H4 (cell line): ENCODE measurements at places on chromosomes 6 and 20. TPM values are rescaled to one million over a fixed set of nuclear protein-coding genes. Genes with fewer than 3 reads are reported as not detected.

GRCh38 chr6:45002390-45003105 lies 325.6 kb upstream of the RUNX2 start:
- peak; percentile 6 for DNase-seq

- DNase-seq = no peak
These were observed 235.0 kb downstream of the TTLL2 start for GRCh38 chr6:167559675-167560479.

Gene CDSN
- total RNA-seq = not detected in 2 replicates

GRCh38 chr20:42763015-42763414 lies 426.7 kb downstream of the PTPRT start:
- no peak for DNase-seq

Gene CDYL
- total RNA-seq = 16.0 and 25.0 TPM in 2 replicates
